Pancreas (tissue), 10 donors: ENCODE measurements at places on chromosomes 5 and 9. TPM values are rescaled to one million over a fixed set of nuclear protein-coding genes. Genes with fewer than 3 reads are reported as not detected.

- no peaks in the 10 kb centered on the region for H3K27me3 ChIP-seq
- H3K27ac ChIP-seq = no peak overlapping the region
- no peak for DNase-seq
- H3K4me3 ChIP-seq = no peak overlapping the region
- H3K4me1 ChIP-seq = no peaks in the 10 kb centered on the region
Measured at GRCh38 chr5:161378701-161379100, 167.8 kb downstream of the GABRB2 start.

DNA sequence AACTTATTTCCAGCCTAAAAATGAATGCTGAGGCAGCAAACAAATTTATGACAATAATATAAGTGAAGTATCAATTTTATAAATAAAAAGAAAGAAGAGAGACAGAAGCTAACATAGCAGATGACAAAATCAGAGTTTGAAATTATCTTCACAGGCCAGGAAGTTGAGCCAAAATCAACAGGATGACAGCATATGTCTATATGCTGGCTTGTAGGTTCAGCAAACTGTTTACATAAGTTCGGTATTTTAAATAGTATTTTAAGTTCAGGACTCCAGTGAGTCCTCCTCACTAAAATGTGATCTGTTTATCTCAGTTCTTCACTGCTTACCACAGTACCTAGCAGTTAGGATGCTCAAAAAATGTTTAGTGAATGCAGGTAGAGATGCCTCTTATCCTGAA lies 359.6 kb upstream of the SMC2 start:
- no peaks in the 10 kb centered on the region for H3K36me3 ChIP-seq
- H3K27me3 ChIP-seq = no peaks in the 10 kb centered on the region
- no peak for DNase-seq
- no peak overlapping the region for H3K27ac ChIP-seq
- H3K4me1 ChIP-seq = no peaks in the 10 kb centered on the region

Gene SLC28A3
- 6.3 TPM for total RNA-seq

Gene PCDHGA12
- 1.5 TPM for total RNA-seq

Gene SPINK5
- total RNA-seq = not detected

- H3K36me3 ChIP-seq = no peaks in the 10 kb centered on the region
- no peaks in the 10 kb centered on the region for H3K27me3 ChIP-seq
- H3K4me3 ChIP-seq = no peak overlapping the region
- H3K27ac ChIP-seq = no peak overlapping the region
Measured at GRCh38 chr9:16207161-16207560, 654.3 kb downstream of the CCDC171 start.

DNA sequence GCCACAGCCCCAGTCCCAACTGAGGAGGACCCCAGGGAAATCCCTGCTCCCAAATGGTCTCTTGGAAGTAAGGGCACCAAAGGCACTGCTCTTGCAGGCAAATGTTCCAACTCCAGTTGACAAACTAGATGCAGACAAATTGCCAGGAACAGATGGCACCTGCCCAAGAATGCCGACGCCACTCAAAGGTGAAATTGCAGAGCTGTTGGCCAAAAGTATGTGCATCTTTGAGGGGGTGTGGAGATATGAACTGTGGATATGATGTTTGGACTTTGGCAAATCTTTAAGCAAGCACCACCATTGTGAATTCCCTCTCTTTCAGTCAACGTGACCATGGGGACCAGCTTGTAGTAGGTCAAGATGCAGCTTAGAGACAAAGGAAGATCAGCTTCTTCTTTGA lies 12.0 kb upstream of the CPLX2 start:
- no peak overlapping the region for H3K27ac ChIP-seq
- H3K4me1 ChIP-seq = no peaks in the 10 kb centered on the region
- H3K4me3 ChIP-seq = no peak overlapping the region
- DNase-seq = no peak
- H3K36me3 ChIP-seq = no peaks in the 10 kb centered on the region

GRCh38 chr5:38807570-38808483 lies 38.0 kb upstream of the OSMR start:
- no peaks in the 10 kb centered on the region for H3K36me3 ChIP-seq
- H3K4me3 ChIP-seq = no peak overlapping the region
- no peaks in the 10 kb centered on the region for H3K27me3 ChIP-seq

Gene CARD9
- total RNA-seq = 1.6 TPM

- H3K4me1 ChIP-seq = no peaks in the 10 kb centered on the region
- H3K27ac ChIP-seq = no peak overlapping the region
- H3K27me3 ChIP-seq = no peaks in the 10 kb centered on the region
- no peak overlapping the region for H3K4me3 ChIP-seq
Measured at GRCh38 chr9:84655447-84655846, 14.1 kb upstream of the NTRK2 start.

DNA sequence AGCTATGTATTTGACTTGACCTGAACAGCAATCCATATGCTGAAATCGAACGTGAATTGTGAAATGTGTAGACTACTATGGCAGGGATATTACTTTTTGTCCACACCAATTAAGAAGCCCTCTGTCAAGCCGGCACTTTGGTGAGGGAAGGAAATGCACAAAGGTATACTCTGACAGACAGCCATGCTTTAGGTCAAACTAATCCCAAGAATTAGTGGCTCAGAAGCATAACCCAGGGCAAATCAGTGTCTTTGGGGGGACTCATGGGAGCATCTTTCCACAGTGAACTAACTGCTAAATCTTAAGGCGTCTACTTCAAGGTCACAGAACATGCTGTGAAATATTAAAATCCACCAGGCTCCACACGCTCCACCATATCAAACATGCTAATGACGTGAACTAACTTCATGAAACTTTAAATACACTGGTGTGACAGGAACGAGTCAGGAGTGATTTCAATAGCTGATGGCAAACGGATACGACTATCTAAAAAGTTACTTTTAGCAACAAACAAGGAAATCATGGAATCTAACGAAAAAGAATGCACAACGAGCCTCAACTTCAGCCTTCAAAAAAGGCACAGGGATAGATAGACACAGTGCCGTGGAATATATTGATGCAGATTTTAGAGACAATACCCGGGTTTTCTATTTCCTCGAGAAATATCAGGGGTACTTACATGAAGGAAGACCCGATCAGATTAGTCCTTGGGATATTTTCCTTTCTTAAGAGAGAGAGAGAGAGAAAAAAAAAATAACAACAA lies 527 bp downstream of the MEF2C start:
- H3K4me3 ChIP-seq = peak overlapping the region; percentile 41
- H3K4me1 ChIP-seq = no peaks in the 10 kb centered on the region

DNA sequence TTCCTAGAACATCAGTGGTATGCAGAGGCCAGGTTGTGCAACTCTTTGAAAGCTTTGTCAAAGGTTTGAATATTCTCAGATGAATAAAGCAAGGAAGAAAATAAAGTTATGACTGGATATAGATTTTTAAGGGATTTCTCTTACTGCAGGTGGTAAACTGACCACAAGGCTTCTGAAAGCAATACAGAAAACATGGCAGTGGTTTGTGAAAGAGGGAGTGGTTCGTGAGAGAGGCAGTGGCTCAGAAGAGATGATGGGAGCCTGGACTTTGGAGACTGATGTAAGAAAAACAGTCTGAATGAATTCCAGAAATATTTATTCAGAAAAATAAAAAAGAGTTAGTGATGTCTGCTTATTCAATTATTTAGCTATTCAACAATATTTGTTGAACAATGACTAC lies 380.4 kb upstream of the CTNND2 start:
- H3K4me3 ChIP-seq = no peak overlapping the region
- H3K4me1 ChIP-seq = no peaks in the 10 kb centered on the region
- no peak overlapping the region for H3K27ac ChIP-seq

Gene ADRA1B
- total RNA-seq = 0.16 TPM

Gene CTNND2
- 53.3 TPM for total RNA-seq

- H3K4me1 ChIP-seq = no peaks in the 10 kb centered on the region
- no peak for DNase-seq
- no peaks in the 10 kb centered on the region for H3K36me3 ChIP-seq
Measured at GRCh38 chr9:75907329-75907728, 16.9 kb downstream of the PCSK5 start.

- peaks cover 4% of the 10 kb centered on the region for H3K4me1 ChIP-seq
- no peak for DNase-seq
- H3K36me3 ChIP-seq = no peaks in the 10 kb centered on the region
Measured at GRCh38 chr9:126638571-126639132, 24.9 kb downstream of the LMX1B start.

- DNase-seq = no peak
- no peaks in the 10 kb centered on the region for H3K27me3 ChIP-seq
- no peaks in the 10 kb centered on the region for H3K4me1 ChIP-seq
- H3K4me3 ChIP-seq = no peak overlapping the region
Measured at GRCh38 chr9:31304576-31304975, 1079.9 kb upstream of the ACO1 start.

DNA sequence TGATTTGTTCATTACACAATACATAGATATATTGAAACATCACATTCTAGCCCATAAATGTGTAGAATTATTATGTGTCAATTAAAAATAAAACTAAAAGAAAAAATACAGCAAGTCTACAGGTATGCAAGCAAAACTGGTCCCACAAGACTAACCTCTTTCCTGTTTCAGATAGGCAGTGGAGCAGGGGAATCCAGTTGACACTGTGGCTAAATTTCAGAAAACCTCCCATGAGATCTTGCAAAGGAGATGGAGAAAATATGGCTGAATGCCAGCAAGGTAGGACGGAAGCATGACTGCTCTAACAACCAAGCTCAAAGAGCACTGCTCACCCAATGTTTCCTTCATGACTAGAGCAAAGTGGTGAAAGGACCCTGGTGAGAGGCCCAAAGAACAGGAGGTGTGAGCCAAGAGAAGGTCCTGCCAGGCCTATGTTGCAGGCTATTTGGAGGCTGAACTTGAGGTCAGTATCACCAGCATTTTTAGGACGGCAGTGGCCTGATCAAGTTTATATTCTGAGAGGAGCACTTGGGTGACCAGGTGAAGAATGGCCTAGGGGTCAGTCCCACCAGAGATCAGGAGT lies 1.1 kb upstream of the SH3TC2 start:
- no peak for DNase-seq
- H3K4me3 ChIP-seq = no peak overlapping the region
- no peak overlapping the region for H3K27ac ChIP-seq
- no peaks in the 10 kb centered on the region for H3K27me3 ChIP-seq
- H3K4me1 ChIP-seq = no peaks in the 10 kb centered on the region

DNA sequence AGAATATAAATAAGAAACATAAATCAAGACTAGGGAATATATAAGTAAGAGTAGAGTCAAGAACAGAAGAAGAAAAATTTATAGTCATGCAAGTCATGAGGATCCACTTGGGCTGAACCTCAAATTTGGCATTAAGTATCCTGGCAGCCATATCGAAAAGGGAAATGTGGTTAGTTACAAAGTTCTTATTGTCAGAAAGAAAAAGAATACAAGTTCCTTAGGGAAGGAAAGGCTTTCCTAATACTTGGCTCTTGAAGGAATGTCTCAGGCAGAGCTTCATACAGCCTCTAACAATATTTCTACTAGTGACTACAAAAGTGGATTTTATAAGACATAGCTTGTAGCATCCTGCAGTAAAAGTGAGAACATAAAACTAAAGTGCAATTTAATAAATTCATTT lies 45.4 kb downstream of the TMEM252 start:
- peaks cover 5% of the 10 kb centered on the region for H3K4me1 ChIP-seq
- DNase-seq = no peak
- no peak overlapping the region for H3K4me3 ChIP-seq
- no peak overlapping the region for H3K27ac ChIP-seq
- no peaks in the 10 kb centered on the region for H3K36me3 ChIP-seq
- no peaks in the 10 kb centered on the region for H3K27me3 ChIP-seq

DNA sequence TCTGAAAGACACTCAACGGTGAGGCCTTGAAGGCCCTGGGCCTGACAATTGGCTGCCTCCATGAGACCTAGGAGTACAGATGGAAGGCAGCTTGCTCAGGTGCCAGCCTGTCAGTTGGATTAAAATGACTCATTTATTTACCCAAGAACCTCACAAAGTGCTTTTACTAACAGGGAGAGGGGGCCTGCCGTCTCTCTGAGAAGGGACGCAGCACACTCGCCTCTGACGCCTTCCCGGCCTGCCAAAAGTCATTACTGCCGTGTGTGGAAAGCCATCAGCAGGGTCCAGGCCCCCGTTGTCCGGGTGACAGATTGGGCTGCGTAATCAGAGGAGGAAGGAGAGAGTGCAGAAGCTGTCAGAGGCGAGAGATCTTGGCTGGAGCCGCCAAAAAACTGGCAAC lies 32.4 kb downstream of the DDX31 start:
- no peak overlapping the region for H3K4me3 ChIP-seq
- H3K27ac ChIP-seq = no peak overlapping the region

DNA sequence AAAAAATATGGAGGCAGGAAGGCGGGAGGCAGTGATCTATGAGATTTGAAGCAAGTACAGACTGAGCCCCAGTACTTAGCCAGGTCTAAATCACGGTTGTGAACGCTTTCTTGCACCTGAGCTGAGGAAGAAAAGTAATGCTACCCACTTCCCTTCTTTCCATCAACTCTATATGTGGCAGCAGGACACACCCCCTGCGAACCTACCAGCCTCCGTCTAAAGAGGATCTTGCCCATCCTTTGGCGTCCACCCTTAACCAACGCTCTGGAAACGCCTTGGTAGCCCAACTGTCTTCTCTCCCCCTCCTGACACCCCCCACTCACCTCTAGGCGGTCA lies 545 bp downstream of the HMGCS1 start:
- no peaks in the 10 kb centered on the region for H3K36me3 ChIP-seq
- H3K4me3 ChIP-seq = peak overlapping the region; percentile 55
- H3K4me1 ChIP-seq = peaks cover 30% of the 10 kb centered on the region
- no peaks in the 10 kb centered on the region for H3K27me3 ChIP-seq
- DNase-seq = no peak
- H3K27ac ChIP-seq = peak overlapping the region; percentile 81

DNA sequence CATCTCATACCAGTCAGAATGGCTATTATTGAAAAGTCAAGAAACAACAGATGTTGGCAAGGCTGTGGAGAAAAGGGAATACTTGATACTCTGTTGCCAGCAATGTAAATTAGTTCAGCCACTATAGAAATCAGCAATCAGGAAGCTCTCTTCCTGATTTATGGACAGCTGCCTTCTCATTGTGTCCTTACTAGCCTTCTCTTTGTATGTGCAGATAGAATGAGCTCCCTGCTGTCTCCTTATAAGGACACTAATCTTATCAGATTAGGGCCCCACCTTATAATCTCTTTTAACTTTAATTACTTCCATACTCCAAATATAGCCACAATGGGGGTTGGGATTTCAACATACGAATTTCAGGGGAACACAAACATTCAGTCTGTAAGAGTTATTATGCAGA lies 38.0 kb downstream of the KCNV2 start:
- no peaks in the 10 kb centered on the region for H3K4me1 ChIP-seq
- H3K27ac ChIP-seq = no peak overlapping the region
- DNase-seq = no peak
- no peaks in the 10 kb centered on the region for H3K27me3 ChIP-seq
- no peaks in the 10 kb centered on the region for H3K36me3 ChIP-seq

DNA sequence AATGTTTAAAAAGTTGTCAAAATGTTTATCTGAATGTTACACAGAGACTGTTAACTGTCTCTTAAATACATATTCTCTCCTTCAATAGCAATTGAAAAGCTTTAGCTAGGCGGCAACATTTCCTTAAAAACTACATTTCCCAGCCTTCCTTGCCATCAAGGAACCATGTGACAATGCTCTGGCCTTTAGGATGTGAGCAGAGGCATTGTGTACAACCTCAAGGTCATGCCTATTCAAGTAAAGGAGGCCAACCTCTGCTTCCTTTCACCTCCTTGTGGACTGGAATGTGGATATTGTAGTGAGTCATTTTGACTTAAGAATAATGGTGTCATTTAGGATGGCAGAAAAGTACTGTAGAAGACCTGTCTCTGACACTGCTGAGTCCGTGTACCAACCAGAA lies 23.7 kb upstream of the MROH2B start:
- H3K27ac ChIP-seq = no peak overlapping the region
- no peaks in the 10 kb centered on the region for H3K27me3 ChIP-seq
- no peak for DNase-seq

GRCh38 chr5:111892949-111893348 lies 136.0 kb upstream of the NREP start:
- no peak overlapping the region for H3K27ac ChIP-seq
- H3K36me3 ChIP-seq = no peaks in the 10 kb centered on the region
- H3K4me1 ChIP-seq = no peaks in the 10 kb centered on the region
